Activated B cell treated with CpG ODN at 0.5 μM for 24 hours (primary cell): ENCODE measurements at places on chromosomes 5 and 9.

DNA sequence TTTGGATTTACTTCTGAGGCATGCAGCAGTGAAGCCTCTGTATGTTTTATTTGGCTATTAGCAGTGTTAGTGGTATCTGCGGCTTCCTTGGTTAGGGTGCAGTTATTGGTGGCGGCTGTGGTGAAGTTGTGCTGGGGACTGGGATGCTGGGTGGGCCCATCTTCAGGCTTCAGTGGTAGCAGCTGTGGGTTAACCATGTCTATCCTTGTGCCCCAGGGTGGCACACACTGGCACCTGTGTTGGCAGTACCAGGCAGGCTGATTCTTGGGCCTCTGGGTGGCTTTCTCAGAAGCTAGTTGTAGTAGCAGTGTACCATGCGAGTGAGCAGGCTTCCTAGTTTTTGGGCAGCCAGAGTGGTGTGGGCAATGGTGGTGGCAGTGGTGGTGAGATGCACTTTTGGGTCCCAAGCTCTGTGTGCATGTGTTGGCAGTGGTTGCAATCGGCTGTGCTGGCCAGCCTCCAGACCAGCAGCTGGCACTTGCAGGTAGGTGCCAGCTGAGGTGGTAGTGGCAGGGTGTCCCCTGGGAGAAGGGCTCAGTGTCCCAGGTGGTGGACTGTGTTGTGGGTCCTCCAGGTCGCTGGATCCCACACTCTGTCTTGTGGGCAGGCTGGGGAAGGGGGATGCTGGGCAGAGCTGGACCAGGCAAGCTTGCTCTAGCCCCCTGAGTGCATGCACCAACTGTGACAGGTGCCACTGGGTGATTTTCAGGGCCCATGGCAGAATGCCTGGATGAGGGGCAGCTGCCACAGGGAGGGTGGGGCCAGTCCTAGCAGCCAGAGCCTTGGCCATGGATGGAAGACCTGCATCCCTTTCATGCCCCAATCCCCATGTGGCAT lies 13.6 kb downstream of the AHRR start:
- DNase-seq = no peak

DNA sequence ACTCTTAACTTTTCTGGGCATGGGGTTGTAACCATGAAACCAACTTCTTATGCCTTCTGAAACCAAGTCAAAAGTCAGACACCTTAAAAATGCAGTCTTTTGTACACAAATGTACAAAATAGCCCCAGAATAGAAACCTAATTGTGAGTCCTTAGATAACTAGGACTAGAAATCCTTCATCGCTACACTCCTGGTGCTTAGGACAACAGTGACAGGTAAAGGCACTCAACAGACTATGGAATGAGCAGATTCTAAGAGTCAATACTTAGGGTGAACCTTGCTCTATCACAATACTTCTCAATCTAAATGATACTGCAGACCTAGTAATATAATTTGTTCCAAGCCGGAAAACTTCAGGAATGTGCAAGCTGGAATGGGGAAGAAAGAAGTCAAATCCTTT lies 163.7 kb downstream of the PDE4D start:
- no peak for DNase-seq

DNA sequence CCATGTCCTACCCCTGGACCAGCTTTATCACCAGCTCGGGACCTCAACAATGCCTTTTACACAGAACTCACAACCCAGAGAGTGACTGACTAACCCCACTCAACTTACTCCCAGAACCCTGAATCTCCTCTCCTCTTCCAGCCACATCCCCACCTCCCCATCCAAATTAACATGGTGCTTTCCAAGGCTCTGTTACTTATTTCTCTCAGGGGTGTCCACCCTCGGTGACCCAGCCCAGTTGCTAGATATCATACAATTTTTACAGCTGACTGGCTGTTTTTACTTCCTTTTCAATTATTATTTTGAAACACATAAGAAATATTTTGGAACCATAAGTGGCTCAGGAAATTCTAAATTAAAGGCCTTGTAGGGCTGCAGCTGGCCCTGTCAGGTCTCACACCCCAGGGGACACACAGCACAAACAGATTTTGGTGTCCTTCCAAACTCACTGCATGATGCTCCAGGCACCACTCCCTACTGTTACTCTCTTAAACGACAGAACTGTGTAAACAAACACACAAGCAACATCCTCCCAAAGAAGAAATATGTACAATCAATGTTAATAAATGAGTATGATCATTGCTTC lies 180.6 kb downstream of the ADAMTS12 start:
- DNase-seq = no peak

GRCh38 chr9:35690294-35690613 lies 529 bp upstream of the TPM2 start:
- no peak for DNase-seq

DNA sequence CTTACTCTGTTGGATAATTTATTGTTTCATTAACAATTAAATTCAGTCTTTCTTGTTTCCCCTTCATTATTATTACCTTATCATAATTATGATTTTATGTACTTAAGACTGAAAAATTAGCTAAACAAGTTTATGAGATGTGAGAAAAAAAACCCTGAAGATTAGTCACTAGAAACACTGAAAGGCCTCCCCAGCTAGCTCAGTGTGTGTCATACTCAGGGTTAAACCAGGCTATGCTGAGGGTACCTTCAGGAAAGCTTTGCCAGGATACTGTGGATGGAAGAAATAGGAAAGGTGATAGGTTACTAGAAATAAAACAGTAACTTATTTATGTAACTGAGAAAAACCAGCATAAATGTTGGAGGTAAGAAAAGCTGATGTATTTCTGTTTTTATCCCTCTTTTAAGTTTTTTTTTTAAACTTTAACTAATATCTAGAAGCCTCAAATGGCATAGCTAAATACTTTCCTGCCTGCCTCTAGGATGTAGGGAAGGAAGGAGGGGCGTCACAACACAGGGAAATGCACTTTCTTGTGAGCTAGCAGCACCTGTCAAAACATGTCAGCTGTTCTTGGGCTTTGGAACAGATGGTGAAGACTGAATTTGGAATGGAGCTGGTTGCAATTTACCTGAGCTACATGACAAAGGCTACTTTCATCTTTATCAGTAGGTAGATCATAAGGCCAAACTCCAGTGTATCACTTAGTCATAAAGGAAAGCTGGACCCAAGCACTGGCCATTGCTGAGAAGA lies 24.2 kb downstream of the NMRK1 start:
- DNase-seq = no peak

DNA sequence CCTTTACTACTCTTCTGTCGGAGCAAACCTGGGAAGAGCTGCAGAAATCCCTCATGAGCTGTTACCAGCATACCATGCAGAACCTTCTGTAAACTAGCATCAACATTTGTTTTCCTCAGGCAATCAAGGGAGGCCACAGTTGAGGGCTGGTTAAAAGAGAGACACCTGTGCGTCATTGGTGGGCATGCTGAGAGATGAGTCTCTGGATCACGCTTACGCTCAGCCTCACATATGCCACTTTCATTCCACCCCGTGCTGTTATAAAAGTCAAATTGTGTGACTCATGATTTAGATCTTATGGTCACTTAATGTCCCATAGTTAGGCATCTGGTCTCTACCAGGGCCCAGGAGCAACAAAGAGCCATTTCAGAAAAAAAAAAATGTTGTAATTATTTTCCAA lies 18.1 kb upstream of the ICE1 start:
- DNase-seq = no peak

DNA sequence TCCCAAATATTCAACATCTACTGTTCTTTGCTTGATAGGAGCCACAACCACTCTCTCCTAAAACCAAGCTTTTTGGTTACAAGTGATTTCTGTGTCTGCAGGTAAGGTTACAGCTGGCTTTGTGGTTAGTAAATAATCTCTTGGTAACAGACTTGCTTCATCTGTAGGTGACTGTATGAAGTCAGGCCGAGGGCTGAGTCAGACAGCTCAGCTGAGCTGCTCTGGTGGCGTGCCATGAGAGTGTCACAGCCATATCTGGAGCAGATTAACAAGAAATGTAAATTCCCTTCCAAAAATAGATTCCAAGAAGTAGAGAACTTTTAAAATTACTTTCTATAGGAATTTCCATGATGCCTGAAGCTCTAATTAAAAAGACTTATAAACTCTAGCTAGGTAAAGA lies 23.7 kb upstream of the TAS2R1 start:
- DNase-seq = no peak

- no peak for DNase-seq
Observed at GRCh38 chr9:4743131-4743875, 2.3 kb upstream of the AK3 start.

GRCh38 chr5:172188893-172189692 lies 1.1 kb upstream of the STK10 start:
- DNase-seq = no peak

DNA sequence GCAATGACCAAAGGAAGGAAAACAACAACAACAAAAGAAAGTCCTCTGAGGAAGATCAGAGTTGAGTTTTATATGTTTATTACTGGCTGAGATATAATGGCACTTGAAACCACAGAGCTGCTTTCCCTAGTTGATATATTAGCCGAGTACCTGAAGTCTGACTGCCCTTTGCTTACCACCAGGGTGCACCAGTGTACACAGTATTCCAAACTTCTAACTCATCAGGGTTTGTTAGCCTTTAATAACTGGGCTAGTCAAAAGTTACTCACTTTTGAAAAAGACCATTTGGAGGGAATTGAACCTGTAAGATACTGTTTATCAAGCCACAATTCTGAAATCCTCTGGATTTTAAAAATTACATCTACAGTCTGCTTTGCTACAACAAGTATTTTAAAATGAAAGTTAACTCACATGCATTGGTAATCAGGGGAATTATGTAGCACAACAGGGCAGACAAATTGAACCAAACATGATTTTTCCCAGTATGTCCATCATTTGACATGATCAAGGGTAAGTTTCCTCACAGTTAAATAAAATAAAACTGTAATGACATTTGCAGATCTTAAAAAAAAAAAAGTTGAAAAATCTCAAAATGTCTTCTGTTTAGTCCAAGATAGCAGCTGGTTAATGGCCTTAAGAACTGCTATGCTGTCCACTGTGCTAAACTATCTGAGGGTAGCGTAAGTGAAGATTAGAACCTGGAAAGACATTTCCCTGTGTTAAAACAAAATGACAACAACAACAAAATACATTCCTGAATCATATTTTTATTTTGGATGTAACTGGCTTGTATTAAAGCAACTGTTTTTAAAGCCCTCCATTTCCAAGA lies 57.3 kb upstream of the C6 start:
- no peak for DNase-seq

DNA sequence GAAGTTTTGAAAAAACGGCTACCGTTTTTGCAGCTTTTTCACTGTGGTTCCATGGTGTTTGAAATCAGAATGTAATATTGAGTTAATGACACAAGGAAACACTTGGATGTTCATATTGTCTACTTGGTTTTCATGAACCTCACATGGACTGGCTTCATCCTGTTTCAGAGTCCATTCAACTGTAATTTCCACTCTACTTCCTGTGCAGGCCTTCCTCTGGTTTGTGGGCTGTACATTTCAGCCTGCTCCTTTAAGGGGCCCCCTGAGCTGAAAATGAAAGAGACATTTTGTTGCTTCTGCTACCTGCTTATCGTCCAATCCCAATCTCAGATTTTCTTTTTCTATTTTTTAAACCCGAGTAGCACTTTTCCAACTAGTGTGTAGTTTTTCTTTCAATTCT lies 41.8 kb upstream of the CDKN2B start:
- DNase-seq = no peak

- DNase-seq = no peak
Observed at GRCh38 chr9:91248707-91249106, 113.0 kb downstream of the AUH start.

GRCh38 chr9:115799734-115800133 lies 353.9 kb upstream of the PAPPA start:
- no peak for DNase-seq

GRCh38 chr9:121700832-121701419 lies 49.5 kb downstream of the DAB2IP start:
- no peak for DNase-seq

GRCh38 chr5:17872204-17872603 lies 237.9 kb downstream of the TAF11L14 start:
- no peak for DNase-seq

GRCh38 chr9:120755810-120756434 lies 37.3 kb downstream of the FBXW2 start:
- DNase-seq = peak; percentile 26

DNA sequence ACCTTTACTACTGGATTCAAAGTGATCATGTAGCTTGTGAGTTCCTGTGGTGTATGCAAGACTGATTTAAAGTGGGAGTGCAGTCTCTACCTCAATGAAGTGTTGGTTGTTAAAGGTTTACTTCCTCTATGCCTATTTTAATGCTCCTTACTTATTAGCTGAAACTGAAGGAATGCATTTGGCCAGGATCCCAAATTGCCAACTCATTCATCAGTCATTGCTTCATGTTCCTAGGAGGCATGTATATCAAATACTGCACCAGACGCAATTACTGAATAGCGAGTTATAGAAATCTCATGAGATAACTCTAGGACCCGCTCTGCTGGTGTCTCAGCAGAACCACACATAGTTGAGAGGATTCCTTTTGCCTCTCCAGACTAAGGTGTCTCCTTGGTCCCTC lies 143.0 kb upstream of the RPS23 start:
- DNase-seq = no peak

GRCh38 chr5:115543365-115544042 lies 1.1 kb downstream of the FEM1C start:
- no peak for DNase-seq

DNA sequence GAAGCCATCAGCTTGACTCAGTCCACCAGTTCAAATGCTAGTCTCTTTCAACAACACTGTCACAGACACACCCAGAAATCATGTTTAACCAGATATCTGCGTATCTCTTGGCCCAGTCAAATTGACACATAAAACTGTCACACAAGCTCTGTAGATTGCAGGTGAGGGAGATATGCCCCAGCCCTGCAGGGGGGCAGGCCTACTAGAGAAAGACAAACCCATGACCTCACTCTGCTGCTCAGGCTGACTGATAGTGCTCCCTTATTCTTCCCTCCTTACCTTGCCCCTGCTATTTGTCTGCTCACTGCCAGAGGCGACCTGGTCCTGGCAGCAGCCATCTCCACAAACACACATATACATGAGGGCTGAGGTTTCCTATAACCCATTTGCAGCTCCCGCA lies 351.3 kb downstream of the DRD1 start:
- DNase-seq = no peak

- no peak for DNase-seq
Observed at GRCh38 chr9:93659044-93659836, 82.9 kb downstream of the PHF2 start.

DNA sequence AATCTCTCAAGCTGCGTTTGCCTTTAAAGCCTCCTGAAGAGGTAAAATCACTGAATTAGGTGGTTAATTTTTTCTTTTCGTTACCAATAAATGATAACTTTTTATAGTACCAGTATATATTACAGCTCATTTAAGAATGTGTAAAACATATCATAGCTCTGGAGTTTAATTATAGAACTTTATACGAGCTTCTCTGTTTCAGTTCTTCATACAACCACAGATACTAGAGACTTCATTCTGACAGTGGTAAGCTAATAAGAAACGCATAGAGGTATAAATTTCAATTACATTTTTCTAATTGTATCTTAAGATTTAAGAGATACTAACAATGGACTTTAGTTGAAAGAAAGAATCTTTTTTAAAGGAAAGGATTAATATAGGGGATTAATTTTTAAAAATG lies 73.9 kb downstream of the PBX3 start:
- DNase-seq = no peak
